ENCODE measurements at places on chromosomes 7 and 10.

DNA sequence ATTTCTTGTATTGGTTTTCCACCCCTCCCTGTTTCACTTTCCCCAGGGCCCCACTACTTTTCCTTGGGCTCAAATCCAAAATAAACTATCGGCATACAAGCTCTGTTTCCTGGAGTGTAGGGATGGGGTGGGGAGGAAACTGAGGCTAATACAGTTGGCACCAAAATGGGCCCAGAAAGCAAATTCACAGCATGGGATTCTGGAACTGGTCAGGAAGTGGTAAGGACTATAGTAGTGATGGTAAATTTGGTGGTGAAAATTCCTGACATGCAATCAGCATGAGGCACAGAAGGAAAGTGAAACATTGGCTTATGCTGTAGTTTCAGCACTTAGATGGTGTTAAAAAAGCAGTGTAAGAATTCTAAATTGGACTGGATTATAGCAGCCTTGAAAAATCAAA lies 8.7 kb upstream of the SAMD9L start:
- DNase-seq: no peak

DNA sequence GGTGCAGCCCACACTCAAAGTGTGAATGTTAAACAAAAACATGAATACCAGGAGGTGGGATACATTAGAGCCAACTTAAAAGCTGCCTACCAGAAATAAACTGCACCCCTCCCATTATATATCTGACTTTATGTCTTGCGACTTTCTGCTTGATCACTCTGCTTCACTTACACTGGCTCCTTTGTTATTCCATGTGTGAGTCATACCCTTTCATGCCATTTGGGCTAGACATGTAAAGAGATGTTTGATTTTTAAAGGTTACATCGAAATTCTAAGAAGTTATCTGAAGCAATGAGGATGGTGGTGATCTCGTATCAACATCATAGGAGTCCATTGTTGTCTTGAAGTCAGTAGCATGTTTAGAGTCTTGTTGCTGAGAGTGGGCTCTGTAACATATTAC lies 31.6 kb upstream of the ETV1 start:
- DNase-seq: no peak

DNA sequence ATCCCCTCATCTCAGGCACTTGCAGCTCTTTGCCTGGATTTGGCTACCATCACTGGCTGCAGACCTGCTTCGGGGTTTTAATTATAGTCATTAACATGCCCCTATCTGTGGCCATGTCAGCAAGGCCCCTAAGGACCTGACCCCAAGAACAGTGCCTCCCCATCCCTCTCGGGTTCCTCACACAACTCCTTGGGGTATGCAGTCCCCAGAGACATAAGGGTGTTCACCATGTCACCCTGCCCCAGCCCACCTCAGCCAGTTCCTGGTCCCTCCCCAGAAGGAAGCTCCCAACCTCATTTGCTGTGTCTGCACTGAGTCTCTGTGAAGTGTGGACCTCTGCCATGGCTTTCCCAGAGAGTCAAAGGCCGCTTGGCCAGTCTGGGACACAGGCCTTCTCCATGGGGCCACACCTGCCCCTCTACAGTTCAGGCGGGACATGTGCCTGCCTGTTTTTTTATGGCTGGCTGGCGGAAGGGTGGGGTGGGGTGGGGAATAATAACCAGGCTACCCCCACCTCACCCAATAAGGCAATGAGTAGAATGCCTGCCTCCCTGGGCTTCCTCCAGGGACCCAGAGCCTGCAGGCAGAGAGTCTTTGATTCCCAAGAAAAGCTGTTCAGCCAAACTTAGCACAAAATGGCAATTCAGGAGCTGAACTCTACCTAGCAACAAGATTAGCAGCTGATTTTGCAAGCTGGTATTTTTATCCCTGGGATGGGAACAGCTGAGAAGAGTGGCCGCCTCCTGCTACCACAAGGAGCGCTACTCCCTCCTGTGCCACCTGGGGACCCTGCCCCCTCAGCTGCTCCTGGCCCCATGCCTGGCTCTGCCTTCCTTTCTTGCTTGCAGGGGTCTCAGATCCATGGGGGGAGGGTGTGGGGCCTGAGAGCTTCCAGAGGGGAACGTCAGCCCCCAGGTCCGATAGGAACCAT lies 23.7 kb upstream of the CAMK2B start:
- DNase-seq: no peak

GRCh38 chr7:4472728-4473127 lies 209.4 kb upstream of the FOXK1 start:
- DNase-seq: no peak

GRCh38 chr10:104035194-104036068 lies 50.2 kb downstream of the COL17A1 start:
- no peak for DNase-seq

DNA sequence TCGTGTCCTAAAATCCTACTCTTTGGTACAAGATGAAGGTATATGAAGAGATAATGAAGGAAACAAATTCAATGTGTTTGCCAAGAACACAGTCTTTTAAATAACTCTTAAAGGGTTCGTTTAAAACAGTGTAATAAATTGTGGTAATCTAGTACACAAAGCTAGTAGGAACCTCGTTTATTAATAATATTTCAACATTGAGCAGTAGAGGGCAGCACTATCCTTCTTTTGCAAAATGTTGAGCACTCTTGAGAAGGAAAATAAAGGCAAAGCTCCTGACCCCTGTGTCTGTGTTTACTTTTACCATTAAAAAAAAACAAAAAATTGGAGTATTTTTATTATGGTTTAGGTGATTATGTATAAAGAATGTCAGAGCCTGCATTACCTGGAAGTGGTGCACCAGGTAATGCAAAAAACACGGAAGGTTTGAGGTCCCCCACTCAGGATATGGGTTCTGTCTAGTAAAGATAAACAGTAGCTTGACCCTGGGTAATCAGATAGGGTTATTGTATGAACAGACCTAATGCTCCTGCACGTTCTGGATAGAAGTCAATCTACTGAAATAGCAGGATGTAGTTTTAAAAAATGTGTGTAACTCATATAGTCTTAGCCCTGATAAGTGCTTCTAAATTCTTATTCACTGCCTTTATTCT lies 5.7 kb upstream of the GOT1 start:
- DNase-seq: no peak

GRCh38 chr10:43728425-43728824 lies 79.7 kb upstream of the ZNF32 start:
- DNase-seq: no peak

GRCh38 chr10:11810973-11811372 lies 12.2 kb upstream of the PROSER2 start:
- no peak for DNase-seq

GRCh38 chr7:34727464-34727995 lies 69.5 kb downstream of the NPSR1 start:
- DNase-seq: no peak

GRCh38 chr7:29955799-29956486 lies 33.7 kb downstream of the SCRN1 start:
- DNase-seq: no peak

- no peak for DNase-seq
Measured at GRCh38 chr7:75987026-75987804, 7.2 kb downstream of the TMEM120A start.

GRCh38 chr10:78045237-78045636 lies 11.6 kb downstream of the RPS24 start:
- DNase-seq: no peak

DNA sequence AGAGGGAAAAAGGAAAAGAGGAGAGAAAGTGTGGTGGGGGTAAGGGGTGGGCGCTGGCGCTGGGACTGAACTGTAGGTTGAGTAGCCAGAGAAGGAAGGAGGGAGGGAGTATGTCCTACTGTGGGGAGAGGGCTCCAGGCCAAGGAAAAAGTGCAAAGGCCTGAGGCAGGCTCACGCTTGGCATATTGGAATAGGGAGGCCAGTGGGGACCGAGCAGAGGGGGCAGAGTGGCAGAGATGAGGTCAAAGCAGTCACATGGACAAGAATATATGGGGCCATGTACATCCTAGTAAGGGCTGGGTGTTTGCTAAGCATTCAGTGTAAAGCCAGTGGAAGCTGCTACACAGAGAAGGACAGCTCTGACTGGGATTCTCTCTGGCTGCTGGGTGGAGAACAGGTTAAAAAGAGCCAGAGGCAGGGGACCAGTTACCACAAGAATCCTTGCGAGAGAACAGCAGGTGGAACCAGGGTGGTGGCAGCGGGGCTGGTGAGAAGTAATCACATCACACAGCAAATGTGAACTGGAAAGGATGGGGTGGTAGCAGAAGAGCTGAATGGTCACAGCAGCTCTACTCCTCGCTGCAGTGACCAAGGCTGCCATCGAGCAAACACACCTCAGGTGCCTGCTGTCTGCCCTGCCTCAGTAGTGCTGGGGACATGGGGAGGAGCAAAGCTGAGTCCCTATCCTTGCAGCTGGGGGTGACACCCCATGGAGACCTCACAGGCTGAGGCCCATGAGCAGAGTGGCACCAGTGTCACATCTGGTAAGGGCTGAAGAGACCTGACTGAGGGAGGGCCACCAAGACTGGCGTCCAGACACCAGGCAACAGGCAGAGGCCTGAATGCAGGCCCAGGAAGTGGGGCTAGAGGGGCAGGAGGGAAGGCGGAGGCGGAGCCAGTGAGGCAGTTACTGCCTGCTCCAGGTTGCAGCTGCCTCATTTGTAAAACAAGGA lies 39.5 kb downstream of the FAM53B start:
- no peak for DNase-seq

DNA sequence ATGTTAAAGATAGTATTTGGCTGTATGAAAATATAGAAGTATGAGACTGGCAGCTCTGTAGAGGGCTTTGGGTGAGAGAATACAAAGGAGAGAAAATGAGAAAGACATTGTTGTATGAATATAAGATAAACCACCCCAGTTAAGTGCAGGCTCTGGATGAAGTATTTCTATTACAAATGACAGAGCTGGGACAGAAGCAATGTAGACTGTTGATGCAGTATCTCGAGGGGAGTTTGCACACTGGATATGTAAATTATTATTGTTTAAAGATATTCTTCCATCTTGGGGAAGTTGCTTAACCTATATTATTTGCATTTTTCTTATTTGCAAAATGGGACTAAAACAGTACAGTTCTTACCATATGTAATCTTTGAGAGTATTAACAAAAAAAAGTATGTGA lies 31.5 kb downstream of the ENTPD1 start:
- DNase-seq: no peak

DNA sequence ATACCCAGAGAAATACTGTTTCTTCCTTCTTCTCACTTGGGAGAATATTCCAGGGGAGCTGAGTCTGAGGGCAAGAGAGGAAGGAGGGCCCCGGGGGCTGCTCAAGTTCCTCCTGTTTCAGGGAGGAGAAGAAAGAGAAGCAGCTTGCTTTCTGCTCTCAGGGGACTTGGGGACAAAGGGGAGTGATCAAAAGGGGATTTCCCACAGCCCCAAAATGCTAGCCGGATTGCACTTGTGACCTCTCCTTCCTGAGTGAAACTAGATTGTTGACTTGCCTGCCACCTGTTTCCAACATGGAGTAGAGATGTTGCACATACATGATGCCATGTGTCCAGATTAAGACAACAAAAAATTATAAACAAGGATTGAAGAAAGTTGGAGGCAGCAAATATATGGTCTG lies 28.7 kb upstream of the PDCD4 start:
- no peak for DNase-seq

GRCh38 chr10:36725581-36726520 lies 399.5 kb upstream of the ANKRD30A start:
- no peak for DNase-seq

- no peak for DNase-seq
Measured at GRCh38 chr10:114694752-114695151, 36.7 kb upstream of the ABLIM1 start.

- no peak for DNase-seq
Measured at GRCh38 chr10:133465191-133465949, 11.6 kb downstream of the SCART1 start.

DNA sequence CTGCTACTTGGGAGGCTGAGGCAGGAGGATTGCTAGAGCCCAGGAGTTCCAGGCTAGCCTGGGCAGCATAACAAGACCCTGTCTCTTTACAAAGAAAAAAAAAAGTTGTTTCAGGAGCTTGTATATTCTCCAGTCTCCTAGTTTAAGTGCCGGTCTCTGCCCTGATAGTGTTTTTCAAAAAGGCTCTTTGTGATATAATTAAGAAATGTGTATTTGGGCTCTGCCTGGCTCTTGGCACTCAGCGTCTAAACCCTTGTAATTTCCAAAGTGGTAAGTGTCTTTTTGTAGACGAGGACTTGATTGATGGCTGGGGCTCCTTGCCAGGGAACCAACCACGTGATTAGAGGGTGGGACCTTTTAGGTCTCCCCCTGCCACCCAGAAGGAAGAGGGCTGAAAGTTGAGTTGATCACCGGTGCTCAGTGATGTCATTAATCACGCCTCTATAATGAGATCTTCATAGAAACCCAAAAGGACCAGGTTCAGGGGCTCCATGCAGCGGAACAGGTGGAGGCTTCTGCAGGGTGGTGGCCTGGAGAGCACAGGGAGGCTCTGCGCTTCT lies 4.4 kb downstream of the EIF3B start:
- DNase-seq: no peak

DNA sequence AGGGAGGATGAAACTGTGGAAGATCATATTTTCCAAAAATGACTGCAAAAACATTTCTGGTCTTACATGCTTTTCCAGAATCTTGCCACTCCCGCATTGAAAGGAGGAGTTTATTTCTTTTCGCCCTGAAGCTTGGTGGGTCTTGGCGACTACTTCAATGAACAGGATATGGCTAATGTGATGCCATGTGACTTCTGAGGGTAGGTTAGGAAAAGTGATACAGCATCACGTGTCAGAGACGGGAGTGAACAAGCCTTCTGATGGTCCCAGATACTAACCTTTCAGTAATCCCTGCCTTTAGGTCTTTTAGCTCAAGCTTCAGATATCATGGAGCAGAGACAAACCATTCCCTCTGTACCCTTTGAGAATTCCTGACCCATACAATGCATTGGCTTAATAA lies 192.2 kb upstream of the HPS1 start:
- DNase-seq: no peak

- no peak for DNase-seq
Measured at GRCh38 chr7:909358-910329, 33.3 kb downstream of the GET4 start.

DNA sequence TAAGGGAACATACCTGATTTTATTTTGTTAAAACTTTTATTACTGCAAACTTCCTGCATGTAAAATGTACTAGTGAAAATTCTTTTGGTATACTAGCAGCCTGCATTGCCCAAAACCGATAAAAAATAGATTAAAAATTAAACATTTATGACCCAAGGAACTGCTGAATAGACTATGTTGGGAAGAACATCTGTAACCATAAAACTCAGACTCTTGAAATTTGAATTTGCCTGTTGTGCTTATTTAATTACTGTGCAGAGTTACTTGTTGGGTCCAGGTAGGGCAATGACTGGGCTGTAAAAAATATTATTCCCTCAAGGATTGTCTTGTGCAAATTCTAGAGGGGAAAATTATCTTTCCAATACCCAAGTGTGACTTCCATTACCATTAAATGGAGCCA lies 193.5 kb upstream of the PITRM1 start:
- no peak for DNase-seq

DNA sequence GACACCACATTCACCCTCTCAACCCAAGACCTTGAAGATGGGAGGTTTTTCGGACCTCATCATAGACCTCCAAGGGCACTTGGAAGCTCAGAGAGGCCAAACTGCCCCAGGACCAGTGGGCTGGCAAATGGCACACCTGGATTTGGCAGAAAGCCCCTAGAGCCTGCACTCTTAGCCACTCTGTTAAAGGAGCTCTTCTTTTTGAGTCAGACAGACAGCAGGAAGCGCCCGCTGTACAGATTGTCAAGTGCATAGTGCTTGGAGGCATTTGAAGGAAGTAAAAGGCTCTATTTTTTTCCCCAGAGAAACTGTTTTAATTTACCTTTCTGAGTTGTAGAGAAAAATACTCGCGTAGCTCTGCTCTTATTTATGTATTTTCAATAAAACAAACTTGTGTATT lies 408.6 kb upstream of the GALNT17 start:
- DNase-seq: no peak

- no peak for DNase-seq
Measured at GRCh38 chr7:36895192-36895591, 170.9 kb upstream of the AOAH start.
